Thymus (tissue), 14 donors: ENCODE measurements at places on chromosomes 16 and 17.
A peak's percentile ranks its signal among the peaks of the same experiment; 100 is the strongest.

DNA sequence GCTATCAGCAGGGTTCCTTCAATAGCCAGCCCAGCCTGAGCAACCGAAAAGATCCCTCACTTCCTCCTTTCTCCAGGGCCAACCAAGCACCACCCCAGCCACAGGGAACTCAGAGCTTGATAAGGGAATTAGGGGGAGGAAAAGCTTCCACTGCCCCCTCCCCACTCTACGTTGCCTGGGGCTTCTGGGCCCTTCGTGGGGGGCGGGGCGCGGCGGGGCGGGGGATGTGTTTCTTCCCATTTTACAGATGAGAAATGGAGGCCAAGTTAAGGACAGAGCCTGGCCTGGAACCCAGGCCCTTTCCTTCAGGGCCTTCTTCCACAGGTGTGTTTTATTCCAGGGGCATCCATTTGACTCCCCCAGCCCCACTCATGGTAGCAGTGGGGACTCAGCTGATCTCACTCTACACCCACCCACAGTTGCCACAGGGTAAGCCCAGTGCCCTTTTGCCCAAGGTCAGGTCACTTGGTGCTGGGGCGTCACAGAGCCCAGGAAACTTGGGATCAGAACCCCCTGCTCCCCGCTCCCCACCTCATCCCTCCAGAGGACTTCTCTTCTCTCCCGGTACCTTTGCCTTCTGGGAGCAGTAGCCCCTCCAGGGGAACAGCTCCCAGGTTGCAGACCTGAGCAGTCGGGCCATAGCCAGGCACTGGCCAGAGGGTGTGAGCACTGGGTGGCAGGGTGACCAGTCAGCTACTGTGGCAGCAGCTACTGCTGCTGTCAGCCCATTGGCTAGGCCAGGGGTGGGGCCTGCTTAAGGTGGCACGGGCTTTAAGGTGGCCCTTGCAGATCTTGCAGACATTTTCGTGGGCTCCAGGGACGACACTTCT is at the start of gene LDHD:
Gene LDHD (minus strand): TSS at position 700 of the 830 bp plus-strand sequence. CDS start 60 bp downstream, at position 640.
- no peak for DNase-seq
- no peaks in the 10 kb centered on the region for H3K27me3 ChIP-seq
- peaks cover 24% of the 10 kb centered on the region for H3K4me1 ChIP-seq

DNA sequence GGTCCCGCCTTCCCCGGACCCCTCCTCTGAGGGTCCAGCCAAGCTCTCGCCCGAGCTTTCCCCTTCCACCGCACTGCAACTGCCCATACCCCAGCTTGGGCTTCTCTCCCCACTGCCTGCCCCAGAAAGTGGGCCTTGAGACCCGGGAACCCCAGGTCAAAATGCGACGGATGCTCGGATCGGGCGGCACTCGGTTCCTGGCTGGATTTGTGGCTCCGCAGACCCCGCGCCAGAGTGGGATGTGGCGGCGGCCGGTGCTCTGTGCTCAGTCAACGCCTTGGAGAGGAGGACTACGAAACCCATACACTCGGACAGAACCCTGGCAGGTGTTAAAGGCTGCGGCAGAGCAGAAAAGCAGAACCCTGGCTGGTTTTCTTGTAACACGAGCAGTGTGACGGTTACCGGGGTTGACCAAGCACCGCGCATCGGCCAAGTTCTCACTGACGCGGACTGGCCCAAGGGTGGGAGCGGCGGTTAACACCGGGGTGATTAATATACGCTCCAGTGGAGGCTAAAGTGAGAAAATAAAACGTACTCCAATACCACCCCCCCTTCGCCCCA is 885 bp upstream of the SLFN13 start:
- peak overlapping the region; percentile 32 for H3K4me3 ChIP-seq
- H3K36me3 ChIP-seq = no peaks in the 10 kb centered on the region
- no peak overlapping the region for H3K27ac ChIP-seq
- peaks cover 40% of the 10 kb centered on the region for H3K27me3 ChIP-seq

DNA sequence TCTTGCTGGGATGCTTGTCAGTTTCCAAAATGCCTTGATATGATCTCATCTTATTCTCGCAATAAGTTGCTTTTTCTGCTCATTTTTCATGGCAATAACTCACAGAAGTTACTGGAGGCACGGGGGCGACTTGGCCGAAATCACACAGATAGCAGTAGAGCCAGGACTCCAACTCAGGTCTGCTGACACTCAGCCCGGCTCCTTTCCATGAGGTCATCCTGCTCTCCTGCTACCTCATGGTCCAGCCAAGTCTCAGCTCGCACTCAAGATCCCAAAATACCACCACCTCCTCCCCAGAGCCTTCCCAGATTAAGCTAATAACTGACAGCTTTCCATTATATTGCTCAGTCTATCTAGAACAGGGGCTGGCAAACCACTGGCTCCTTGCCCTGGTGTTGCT is 269.5 kb downstream of the MAP2K4 start:
- no peaks in the 10 kb centered on the region for H3K4me1 ChIP-seq
- no peak overlapping the region for H3K27ac ChIP-seq
- H3K4me3 ChIP-seq = no peak overlapping the region
- no peaks in the 10 kb centered on the region for H3K36me3 ChIP-seq
- H3K27me3 ChIP-seq = no peaks in the 10 kb centered on the region
- DNase-seq = no peak

DNA sequence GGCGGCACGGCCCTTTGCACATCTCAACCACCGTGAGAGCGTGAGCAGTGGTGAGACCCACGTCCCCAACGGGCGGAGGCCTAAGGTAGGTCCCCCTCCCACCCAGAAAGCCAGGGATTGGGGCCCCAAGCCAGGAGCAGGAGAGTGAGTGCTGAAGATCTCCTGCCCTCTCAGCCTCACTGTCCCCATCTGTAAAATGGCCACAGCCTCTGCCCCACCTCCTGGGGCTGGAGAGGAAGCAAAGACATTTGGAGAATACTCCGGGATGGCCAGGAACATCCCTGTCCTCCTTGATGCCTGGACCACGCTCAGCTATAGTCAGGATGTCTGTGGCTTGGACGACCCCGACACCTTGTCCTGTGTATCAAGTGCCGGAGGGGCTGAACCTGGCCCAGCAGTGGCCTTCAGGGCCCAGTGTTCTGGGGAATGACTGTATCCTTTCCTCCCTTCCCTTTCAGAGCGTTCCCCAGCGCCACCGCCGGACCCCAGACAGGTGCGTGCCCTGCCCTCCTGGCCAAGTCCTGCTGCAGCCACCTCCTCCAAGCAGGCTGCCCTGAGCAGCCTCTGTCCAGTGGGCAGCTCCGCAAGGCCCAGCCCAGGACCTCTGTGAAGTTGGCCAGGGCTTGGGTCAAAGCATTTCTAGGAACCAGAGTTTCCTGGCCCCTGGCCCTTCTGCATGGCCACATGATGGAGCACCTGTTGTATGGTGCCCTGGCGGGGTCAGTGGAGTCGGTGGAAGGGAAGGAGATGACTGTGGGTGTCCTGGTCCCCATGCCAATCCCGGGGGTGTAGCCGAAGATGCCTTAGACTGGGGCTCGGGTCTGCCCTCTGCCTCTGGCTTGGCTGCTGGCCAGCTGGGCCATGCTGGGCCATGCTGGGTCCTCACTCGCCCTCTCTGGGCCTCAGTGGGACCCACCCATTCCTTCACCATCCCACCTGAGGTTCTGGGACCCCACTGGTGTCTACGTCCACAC is 38.4 kb downstream of the ADCY7 start:
- H3K4me1 ChIP-seq = no peaks in the 10 kb centered on the region
- H3K36me3 ChIP-seq = peaks cover 32% of the 10 kb centered on the region
- DNase-seq = no peak

DNA sequence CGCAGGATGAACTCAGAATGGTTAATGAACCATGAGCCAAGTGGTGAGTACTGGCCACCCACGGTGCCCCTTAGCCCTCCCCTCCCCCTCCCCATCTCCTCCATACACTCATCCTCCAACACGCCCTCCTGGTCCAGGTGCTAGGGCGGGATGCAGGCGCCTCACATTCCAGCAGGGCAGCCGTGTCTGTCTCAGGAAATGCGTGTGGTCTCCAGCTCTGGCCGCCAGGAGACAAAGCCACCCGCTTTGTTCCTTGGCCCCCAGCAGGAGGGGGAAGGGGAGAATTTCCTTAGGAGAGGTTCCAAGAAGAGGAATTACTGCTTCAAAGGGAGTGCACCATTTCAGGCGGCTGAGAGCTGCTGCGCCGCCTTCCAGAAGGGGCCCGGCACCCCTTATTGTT is 29.7 kb upstream of the RMI2 start:
- H3K27ac ChIP-seq = no peak overlapping the region
- H3K36me3 ChIP-seq = no peaks in the 10 kb centered on the region
- no peaks in the 10 kb centered on the region for H3K27me3 ChIP-seq
- H3K4me1 ChIP-seq = peaks cover 44% of the 10 kb centered on the region
- no peak for DNase-seq

- peak overlapping the region; percentile 24 for H3K4me3 ChIP-seq
- H3K27ac ChIP-seq = no peak overlapping the region
- peaks cover 18% of the 10 kb centered on the region for H3K4me1 ChIP-seq
- H3K27me3 ChIP-seq = peaks cover 20% of the 10 kb centered on the region
- DNase-seq = peak; percentile 62
Measured at GRCh38 chr17:17722081-17722905, 41.0 kb downstream of the RAI1 start.

- no peaks in the 10 kb centered on the region for H3K27me3 ChIP-seq
- H3K4me3 ChIP-seq = no peak overlapping the region
- H3K36me3 ChIP-seq = no peaks in the 10 kb centered on the region
- H3K27ac ChIP-seq = no peak overlapping the region
Measured at GRCh38 chr16:86089991-86090390, 191.0 kb downstream of the IRF8 start.

GRCh38 chr17:60496041-60496440 is 30.0 kb downstream of the APPBP2 start:
- no peaks in the 10 kb centered on the region for H3K4me1 ChIP-seq
- H3K27ac ChIP-seq = no peak overlapping the region
- H3K27me3 ChIP-seq = no peaks in the 10 kb centered on the region
- no peak overlapping the region for H3K4me3 ChIP-seq
- DNase-seq = no peak

GRCh38 chr17:36613155-36613554 is 11.8 kb downstream of the MRM1 start:
- no peaks in the 10 kb centered on the region for H3K4me1 ChIP-seq
- H3K4me3 ChIP-seq = no peak overlapping the region
- DNase-seq = no peak
- H3K36me3 ChIP-seq = no peaks in the 10 kb centered on the region
- H3K27ac ChIP-seq = no peak overlapping the region

GRCh38 chr16:68232335-68232734 is 3.6 kb downstream of the ESRP2 start:
- H3K4me1 ChIP-seq = peaks cover 60% of the 10 kb centered on the region
- no peaks in the 10 kb centered on the region for H3K27me3 ChIP-seq
- no peak for DNase-seq
- H3K4me3 ChIP-seq = no peak overlapping the region
- H3K36me3 ChIP-seq = peaks cover 30% of the 10 kb centered on the region
- H3K27ac ChIP-seq = no peak overlapping the region

- no peaks in the 10 kb centered on the region for H3K4me1 ChIP-seq
- no peaks in the 10 kb centered on the region for H3K27me3 ChIP-seq
- H3K4me3 ChIP-seq = no peak overlapping the region
- no peaks in the 10 kb centered on the region for H3K36me3 ChIP-seq
- H3K27ac ChIP-seq = no peak overlapping the region
Measured at GRCh38 chr16:76277460-76278030, 344 bp downstream of the CNTNAP4 start.

GRCh38 chr17:73546770-73547536 is 97.3 kb downstream of the SDK2 start:
- H3K27me3 ChIP-seq = no peaks in the 10 kb centered on the region
- peak; percentile 39 for DNase-seq
- H3K27ac ChIP-seq = no peak overlapping the region
